Cardiac fibroblast (primary cell): ENCODE measurements at places on chromosomes 13 and 19.

- DNase-seq: no peak
Measured at GRCh38 chr19:47376589-47377144, 27.6 kb downstream of the DHX34 start.

GRCh38 chr19:54429176-54429495 is 13.9 kb downstream of the TTYH1 start:
- no peak for DNase-seq

- DNase-seq: no peak
Measured at GRCh38 chr19:45177817-45178261, at the start of gene TRAPPC6A. TSS of gene TRAPPC6A (minus strand) at chr19:45178237. CDS start at chr19:45178218, 19 bp downstream.

- no peak for DNase-seq
Measured at GRCh38 chr13:64078025-64078424, 2662.4 kb upstream of the PCDH20 start.

DNA sequence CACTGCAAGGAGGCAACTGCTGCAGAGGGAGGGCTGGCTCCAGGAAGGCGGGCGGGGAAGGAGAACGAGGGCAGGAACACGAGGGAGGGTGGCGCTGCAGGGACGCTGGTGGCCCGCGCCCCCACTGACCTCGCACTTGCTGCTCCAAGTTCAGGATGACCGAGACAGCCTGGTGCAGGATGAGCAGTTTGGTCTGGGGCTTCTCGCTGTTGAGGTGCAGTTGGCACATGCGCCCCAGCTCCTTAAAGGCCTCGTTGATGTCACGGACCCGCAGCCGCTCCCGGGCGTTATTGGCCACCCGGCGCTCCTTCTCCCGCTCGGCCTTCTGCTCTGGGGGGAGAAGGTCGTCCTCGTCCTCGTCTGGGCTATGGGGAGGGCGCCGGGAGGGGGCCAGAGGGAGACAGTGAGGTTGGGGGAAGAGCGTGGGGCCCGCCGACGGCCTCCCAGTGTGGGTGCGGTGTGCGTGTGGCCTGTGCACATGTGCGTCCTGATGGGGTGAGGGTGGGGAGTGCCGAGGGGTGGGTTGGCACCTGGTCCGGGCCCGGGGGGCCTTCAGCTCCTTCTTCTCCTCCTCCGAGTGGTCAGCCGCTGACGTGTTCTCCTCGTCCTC is 10.0 kb upstream of the UQCR11 start:
- DNase-seq: no peak

- no peak for DNase-seq
Measured at GRCh38 chr13:53045189-53045588, 16.6 kb downstream of the OLFM4 start.

- peak; percentile 10 for DNase-seq
Measured at GRCh38 chr19:8209462-8210378, 550 bp downstream of the CERS4 start.

- DNase-seq: no peak
Measured at GRCh38 chr19:6448045-6448444, 11.5 kb downstream of the SLC25A23 start.
